ENCODE measurements at places on chromosomes 5 and 9. TPM values are rescaled to one million over a fixed set of nuclear protein-coding genes. Genes with fewer than 3 reads are reported as not detected.

Gene DBH
- total RNA-seq = not detected

- DNase-seq = no peak
Measured at GRCh38 chr9:7579351-7579750, 220.2 kb downstream of the DMAC1 start.

- DNase-seq = no peak
Measured at GRCh38 chr9:83441390-83441789, 96.8 kb downstream of the FRMD3 start.

Gene ANKRD20A1
- 4.7 TPM for total RNA-seq

Gene PIP5K1B
- 74.2 TPM for total RNA-seq

DNA sequence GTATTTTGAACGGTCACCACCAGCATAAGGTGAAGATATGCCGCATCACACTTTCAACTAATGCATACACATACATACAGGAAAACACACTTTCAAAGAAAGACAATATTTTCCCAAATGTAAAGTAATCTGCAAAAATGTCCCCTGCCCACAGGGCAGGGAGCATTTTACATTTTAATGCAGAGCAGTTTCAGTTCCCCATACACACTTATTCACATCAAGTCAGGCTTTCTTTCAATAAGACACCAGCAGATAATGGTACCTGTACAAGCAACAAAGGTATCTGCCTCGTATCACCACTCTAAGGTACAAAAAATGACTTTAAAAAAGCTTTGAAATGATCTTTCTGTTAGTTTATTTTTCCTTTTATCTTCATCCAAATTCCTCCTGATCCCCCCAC is 247.1 kb upstream of the CCNG1 start:
- DNase-seq = no peak

DNA sequence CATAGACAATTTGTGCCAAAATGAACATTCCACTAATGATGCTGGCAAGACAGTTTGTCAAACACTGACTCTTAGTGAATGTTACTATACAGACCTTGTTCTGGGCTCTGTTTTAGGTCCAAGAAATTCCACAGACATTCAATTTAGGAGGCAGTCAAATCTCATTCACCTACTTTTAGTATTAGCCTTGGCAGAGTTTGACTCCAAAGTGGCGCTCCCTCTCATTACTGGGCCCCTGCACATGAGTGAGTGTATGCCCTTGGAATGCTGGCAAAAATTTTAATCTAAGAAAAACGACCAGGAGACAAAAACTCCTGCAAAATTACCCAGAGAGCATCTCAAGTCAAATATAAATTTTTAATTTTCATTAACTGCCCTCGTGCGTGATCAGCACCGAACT is 94.9 kb upstream of the SLC27A6 start:
- DNase-seq = no peak

Gene PCDH1
- total RNA-seq = 105 TPM

Gene GRPEL2
- 14.5 TPM for total RNA-seq

DNA sequence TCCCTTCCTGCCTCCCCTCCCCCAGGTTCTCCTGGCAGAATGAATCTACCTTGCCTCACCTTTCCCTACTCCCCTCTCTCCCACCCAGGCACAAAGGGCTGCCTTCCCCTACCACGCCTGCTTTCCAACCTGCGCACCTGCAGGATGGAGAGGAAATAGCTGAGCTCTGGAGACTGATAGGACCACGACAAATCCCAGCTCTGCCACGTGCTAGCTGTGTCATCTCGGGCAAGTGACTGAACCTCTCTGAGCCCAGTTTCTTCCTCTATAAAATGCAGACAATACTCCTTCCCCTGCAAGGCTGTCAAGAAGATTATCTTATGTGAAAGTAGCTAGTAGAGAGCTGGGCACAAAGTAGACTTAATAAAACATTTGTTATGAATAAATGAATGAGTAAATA is 31.2 kb upstream of the PTGS1 start:
- no peak for DNase-seq

DNA sequence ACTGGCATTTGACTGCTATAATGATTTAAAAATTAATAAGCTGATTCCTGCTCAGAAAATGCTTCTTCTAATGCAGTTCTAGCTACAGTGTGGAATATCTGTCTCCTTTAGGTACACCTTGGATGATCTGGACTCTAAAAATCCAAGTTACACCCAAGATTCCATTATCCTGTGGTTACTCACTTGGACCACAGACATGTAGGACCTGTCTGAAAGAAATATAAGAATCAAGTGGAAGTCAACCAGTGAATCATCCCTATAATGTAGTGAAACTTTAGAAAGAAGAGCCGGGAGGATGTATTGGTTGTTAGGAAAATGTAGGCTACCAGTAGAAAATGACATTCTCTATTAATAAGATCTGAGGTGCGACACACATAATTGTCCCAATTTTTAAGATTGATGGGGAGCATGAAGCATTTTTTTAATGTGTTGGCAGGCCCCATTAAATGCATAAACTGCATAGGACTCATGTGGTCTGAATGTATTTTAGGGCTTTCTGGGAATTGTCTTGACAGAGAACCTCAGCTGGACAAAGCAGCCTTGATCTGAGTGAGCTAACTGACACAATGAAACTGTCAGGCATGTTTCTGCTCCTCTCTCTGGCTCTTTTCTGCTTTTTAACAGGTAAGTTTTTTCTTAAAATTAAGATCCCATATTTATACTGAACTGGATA is at the start of gene SPINK6:
SPINK6 (plus strand) TSS at position 512 of the 673 bp plus-strand sequence; CDS start at position 567, 55 bp downstream.
- DNase-seq = no peak

Gene IFNB1
- not detected for total RNA-seq

DNA sequence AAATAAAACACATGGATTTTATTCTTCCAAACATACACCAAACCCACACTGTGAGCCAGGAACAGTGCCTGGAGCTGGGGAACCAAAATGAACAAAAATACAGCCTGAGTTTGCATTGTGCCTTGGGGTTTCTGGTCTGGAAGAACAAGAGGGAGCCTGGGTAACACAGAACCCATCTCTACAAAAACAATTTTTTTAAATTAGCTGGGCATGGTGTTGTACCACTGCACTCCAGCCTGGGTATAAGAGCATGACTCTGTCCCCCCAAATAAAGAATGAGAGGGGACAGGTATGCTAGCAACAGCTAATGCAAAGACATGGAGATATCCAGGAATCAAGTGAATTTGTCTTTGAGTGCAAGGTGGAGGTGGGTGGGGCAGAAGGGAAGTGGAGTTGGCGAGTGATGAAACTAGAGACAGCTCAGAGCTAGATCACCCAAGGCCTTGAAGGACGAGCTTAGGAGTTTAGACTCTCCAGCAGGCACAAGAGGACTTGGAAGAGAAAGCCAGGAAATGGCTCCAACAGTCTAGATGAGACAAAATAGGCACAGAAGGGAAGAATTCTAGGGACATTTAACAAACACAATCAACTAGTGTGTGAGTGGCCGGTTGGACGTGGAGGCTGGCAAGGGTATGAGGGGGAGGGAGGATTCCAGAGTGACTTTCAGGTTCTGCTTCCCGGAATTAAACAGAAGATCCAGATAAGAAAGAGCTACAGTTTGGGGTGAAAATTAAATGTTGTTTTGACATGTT is 47.4 kb downstream of the FNBP1 start:
- DNase-seq = no peak

Gene TMEM171
- 69.3 TPM for total RNA-seq

DNA sequence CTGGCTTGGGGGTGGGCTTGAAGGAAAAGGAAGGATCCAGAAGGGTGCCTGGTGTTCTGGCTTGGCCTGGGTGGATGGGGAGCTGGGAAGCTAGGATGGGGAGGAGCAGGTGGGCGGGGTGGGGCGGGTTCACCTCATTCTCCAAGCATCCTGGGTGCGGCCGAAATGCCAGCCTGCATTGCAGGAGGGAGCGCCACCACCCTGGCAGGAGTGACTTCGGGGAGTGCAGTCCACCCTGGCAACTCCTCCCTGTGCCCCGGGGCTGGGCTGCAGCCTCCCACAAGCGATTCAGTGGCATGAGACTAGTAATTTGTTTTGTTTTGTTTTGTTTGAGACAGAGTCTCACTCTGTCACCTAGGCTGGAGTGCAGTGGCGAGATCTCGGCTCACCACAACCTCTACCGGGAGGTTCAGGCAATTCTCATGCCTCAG is 5.5 kb downstream of the TTC16 start:
- peak; percentile 79 for DNase-seq

DNA sequence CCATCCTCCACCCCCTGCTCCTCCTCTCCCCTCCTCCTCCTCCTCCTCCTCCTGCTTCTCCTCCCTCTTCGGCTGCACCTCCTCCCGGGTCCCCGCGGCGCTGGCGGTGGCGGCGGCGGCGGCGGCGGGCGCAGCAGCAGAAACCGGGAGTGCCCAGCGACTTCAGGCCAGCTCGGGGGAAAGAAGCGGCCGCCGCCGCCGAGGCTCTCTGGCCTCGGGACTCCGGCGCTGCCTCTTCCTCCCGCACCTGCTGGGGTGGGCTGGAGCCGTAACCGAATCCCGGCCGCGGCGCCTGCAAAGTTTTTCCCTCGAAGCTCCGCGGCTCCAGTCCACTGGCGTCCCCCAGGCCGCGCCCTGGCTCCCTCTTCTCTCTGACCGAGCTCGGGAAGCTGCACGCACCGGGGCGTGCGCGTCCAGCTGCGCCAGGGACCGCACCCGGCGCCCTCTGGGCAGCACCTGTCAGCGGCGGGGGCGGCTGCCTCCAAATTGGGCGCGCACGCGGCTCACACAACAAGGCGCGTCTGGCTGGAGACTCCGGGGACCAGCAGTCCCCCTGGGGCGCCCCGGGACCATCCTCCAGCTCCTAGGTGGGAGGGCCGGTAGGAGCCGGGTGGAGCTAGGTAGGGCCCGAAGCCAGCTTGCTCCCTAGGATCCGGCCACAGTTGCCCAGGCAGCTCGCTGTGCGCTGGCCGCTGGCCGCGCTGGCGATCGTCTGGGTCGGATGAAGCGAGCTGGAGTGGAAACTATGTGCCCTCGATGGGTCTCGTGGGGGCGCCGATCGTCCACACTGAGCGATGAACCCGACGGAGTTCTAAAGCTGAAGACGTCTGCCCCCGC is at the start of gene MCTP1:
MCTP1 (minus strand) TSS at position 523 of the 837 bp plus-strand sequence.
- no peak for DNase-seq

- DNase-seq = no peak
Measured at GRCh38 chr5:67806654-67807438, 408.7 kb upstream of the PIK3R1 start.

- peak; percentile 51 for DNase-seq
Measured at GRCh38 chr9:121634329-121635261, 16.8 kb upstream of the DAB2IP start.

Gene PCDHB11
- 2.2 TPM for total RNA-seq

DNA sequence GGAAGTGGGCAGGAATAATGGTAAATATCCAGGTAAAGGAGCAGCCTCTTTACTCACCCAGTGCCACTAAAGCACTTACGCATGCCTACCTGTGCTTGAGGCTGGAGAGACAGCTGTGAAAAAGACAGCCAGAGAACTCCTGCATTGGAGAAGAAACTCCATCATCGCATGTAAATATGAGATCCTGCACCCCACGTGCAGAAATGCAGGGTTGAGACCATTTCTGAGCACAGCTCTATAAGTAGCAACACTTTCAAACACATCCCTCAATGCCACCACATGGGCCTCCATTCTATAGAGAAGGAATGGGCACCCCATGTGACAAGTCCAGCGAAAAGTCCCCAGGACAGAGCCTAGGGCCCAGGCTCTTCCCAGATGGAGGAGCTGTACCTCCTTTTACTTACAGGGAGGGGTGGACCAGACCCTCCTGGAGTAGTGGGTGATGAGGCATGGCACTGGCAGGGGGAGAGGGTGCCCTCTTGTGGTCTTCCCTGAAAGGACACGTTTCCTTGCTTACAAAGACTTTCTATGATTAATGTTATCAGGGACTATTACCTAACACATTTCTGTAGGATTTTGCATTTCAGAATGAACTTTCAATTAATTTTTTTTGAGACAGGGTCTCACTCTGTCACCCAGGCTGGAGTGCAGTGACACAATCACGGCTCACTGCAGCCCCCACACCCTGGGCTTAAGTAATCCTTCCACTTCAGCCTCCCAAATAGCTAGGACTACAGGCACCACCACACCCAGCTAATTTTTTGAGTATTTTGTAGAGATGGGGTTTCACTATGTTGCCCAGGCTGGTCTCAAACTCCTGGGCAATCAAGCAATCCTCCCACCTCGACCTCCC is 55.3 kb upstream of the IL17B start:
- peak; percentile 68 for DNase-seq

- no peak for DNase-seq
Measured at GRCh38 chr5:20559845-20560244, 571.8 kb upstream of the CDH18 start.

Gene ADRA1B
- total RNA-seq = 0.69 TPM

DNA sequence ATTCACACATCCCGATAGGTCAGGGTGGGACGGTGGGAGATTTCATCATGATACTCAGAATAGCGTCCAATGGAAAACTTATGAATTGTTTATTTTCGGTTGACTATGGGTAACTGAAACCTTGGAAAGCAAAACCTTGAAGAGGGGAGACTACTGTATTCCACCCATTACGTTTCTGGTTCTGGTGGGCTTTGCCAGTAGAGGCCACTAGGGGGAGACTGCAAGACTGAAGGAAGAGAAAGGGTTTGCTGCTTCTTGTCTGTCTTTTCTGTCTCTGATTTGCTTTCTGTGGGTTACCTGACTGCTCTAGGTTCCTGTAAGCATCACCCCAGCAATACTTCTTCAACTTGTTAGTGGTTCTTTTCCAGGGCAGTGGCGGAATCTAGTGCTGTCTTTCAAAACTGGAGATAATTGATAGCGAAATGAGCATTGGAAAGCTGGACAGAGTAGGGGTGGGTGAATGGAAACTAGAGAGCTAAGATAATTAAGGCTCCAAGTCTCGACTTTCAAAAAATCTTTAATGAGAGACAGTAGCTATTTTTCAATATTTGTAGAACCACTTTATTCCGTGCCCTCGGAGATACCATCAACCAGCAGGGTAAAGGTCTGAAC is 27.0 kb downstream of the GRIN3A start:
- DNase-seq = no peak

Gene C1QTNF2
- 1.0 TPM for total RNA-seq

- DNase-seq = no peak
Measured at GRCh38 chr5:153130296-153130695, 360.2 kb upstream of the GRIA1 start.

DNA sequence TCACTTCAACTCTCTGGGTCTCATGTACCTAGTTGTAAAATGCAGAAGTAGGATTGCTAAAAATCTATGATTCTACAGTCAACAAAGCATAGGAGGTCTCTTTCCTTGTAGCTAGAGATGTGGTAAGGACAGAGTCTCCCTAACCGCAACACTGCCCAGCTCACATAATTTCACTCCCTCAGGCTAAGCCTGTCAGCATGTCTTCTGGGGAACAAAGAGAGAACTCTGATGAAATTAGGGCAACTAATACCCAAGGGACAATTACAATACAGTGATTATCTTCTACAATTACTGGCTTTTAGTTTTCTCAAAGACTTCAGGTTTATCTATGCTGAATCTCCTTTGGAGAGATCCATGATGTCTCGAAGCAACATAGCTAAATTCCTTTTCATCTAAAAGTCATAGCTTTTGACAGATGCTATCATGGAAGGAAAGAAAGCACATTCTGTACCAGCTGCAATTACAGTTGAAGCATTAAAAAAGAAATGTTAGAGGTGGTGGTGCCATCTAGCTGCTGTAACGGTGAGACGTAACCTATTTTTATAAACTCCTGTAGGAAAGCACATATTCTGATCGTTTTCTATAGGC is 141.1 kb upstream of the TARS1 start:
- DNase-seq = no peak

Gene CDC26
- total RNA-seq = 30.7 TPM

GRCh38 chr9:101445353-101446029 is 9.9 kb upstream of the ALDOB start:
- DNase-seq = no peak

Gene PCDHGA10
- total RNA-seq = 2.7 TPM
